Stimulated activated memory B cell treated with anti-CD40 and anti-IgM and Interleukin-4, amounts not matched to agents 10 μg/mL and 1 μg/mL and 100 μg/mL, for 72 hours (primary cell): ENCODE measurements at places on chromosomes 7 and 10.

GRCh38 chr7:23712368-23713284 is 2.6 kb downstream of the STK31 start:
- no peak for ATAC-seq

- ATAC-seq: no peak
These were observed 74.8 kb downstream of the GRID1 start for GRCh38 chr10:86291616-86292340.

GRCh38 chr7:2610466-2610865 is 21.3 kb upstream of the TTYH3 start:
- ATAC-seq: no peak

DNA sequence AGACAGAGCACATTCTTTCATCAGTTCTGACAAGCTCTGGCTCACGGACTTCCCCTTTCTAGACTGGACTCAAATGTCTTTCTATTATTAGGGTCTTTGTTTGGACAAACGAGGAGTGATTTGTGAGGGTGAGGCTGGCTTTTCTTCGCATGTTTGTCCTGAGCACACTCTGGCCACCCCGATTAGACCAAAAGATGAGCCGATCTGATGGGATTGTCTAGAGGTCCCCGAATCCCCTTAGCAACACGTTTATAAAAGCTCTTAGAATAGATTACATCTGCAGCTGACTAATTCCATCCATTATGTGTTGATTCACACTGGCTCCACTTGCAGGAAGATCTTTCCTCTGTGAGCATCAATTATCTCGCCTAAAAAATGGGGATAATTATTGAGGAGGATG is 675.4 kb upstream of the AUTS2 start:
- ATAC-seq: no peak
